Tibial nerve (tissue), 4 donors: ENCODE measurements at places on chromosomes 3 and 15.

DNA sequence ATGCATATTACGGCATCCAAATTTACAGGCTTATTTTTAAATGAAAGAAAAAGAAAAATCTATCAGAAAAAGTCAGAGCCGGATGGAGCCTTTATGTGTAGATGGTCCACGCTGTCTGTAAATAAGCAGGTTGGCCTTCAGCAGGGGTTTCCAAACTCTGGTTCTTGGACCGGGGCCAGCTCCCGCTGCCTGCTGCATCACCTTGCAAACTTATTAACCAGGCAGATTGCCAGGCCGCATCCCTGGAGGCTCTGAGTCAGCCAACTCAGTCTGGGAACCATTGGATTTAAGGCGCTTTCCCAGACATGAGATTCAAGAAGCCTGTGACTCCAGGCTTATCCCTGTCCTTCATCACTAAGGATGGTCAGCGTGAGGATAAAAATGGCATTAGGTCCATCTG, 212.4 kb downstream of the OPA1 start:
- peak; percentile 46 for DNase-seq

GRCh38 chr3:3951071-3951470, 151.8 kb downstream of the LRRN1 start:
- no peak for DNase-seq

DNA sequence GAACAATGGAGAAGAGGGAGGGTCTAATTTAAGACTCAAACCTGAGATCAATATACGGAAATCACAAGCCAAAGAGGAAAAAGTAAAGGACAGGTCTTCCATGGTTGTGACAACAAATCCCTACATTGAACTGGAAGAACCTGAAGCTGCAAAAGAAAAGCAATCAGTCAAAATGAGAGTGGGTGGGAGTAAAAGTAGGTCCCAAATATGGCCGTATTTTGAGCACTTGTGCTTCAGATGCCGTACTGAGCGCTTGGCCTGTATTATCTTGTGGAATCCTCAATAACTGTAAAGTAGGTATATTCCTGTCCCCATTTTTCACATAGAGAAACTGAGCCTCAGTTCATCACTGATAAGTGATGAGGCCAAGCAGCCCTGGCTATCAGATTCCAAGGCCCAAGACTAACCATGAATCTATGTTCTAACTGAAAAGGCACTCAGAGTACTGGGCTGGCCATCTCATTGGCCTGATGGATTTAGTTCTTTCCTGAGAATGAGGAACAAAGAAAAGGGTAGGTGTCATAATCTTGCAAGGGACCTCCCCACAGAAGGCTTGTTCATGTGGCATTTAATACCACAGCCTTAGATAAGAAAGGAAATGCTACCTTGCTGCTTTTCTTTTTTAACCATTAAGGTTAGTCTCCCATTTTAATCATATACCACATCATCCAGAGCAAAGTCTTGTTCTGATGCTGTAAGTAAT, 52.5 kb downstream of the LRRN1 start:
- no peak for DNase-seq

DNA sequence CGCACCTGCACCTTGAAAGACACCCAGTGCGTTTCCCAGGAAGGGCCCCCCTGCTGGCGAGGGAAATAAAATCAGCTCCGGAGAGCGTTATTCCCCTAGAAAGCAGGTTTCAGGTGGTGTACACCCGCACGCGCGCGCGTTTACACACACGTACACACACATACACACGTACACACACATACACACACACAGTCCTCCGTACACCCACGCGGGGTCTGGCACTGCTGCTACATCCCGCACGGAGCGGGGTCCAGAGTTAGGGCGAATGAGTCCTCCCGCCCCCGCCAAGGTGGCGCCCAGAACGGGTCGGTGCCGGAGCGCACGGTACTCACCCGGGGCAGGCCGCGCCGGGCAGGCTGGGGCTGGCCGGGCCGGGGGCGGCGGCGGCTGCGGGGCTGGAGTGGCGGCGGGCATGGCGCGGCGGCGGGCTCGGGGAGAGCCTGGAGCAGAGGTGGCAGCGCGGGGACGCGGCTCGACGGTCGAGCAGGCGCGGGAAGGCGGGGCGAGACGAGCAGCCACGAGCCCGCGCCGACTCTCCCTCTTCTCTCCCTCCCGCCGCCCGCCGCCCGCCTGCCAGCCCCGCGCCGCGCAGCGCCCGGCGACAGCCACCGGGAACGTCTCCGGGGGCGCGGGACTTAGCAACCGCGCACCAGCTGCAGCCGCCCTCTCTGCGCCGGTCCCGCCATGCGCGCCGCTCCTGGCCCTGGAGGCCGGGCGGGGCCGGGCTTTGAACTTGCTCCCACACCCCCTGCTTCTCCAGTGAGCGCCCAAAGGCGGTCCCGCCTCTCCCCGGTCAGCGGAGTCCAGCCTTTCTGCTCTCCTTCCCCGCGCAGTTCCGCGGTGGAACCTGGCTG, at the start of gene DCLK3:
Gene DCLK3, minus strand, starts transcription at position 704 of the 854 bp plus-strand sequence. Its CDS starts 290 bp downstream, at position 414.
- DNase-seq, result no peak

GRCh38 chr3:8504611-8504973, 3.0 kb downstream of the LMCD1 start:
- no peak for DNase-seq

DNA sequence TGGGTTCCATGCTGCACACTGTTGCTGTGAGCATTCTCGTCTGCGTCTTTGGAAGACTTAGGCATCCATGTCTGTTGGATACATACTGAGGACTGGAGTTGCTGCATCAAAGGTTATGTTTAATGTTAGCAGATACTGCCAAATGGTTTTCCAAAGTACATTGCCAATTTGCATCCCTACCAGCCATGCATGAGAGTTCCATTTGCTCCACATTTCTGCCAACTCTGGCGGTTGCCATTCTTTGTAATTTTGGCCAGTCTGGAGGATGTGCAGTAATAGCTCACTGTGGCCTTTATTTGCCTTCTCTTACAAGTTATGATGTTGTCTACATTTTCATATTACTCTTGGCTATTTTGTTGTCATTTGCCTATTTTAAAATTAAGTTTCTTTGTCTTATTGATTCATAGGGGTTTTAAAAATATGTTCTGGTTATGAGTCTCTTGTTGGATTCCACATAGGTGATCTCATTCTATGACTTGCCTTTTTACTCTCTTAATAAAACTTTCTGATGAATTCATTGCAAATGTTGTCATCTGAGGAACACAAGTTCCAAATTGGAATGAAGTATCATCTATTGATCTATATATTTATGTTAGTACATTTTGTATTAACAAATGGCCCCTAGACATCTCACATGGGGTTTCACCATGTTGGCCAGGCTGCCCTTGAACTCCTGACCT, 42.1 kb downstream of the FBLN2 start:
- DNase-seq, result no peak

- DNase-seq, result no peak
Observed at GRCh38 chr15:51754267-51754666, 2.9 kb downstream of the TMOD2 start.

DNA sequence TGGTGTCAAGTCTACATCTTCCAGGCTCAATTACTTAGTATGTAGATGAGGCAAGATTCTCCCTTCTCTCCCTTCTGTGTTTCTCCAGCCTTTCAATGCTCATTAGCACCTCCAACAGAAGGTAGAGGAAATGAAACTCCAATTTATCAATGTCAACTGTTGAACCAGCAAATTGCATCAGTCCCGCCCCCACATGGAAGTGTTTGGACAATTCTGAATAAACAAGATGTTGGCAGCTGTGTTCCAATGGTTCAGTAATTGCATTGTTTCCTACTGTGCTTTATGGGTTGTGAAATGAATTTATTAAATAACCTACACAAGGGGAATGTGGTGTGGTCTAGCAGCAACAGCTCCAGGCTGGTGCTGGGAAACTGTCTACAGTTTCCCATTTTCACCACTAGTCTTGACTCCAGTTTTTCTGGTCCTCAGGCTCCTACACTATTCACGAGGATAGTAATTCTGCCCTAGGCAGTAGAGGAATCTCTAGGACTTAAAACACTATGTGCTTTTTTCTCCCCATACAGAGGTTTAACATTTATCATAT, 91.9 kb downstream of the MB21D2 start:
- no peak for DNase-seq

GRCh38 chr3:119225121-119225520, 15.6 kb downstream of the B4GALT4 start:
- no peak for DNase-seq

DNA sequence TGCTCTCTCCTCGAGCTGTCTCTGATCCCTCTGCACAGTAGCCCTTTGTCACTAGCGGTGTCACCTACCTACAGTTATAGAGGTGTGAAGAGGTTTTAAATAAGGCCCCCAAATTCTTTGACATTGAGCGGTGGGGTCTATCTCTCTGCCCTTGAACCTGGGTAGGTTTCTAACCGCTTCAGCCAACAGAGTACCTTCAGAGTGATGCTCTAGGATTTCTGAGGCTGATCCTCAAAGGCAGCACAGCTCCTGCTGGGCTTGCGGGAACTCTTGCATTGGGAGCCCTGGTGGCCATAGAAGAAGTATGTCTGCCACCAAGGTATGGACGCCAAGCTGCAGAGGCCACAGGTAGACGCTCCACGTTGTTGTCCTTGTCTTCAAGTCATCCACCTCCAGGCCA, 35.7 kb downstream of the ADAMTS17 start:
- no peak for DNase-seq

- DNase-seq, result no peak
Observed at GRCh38 chr15:98217356-98217755, 256.9 kb downstream of the ARRDC4 start.

DNA sequence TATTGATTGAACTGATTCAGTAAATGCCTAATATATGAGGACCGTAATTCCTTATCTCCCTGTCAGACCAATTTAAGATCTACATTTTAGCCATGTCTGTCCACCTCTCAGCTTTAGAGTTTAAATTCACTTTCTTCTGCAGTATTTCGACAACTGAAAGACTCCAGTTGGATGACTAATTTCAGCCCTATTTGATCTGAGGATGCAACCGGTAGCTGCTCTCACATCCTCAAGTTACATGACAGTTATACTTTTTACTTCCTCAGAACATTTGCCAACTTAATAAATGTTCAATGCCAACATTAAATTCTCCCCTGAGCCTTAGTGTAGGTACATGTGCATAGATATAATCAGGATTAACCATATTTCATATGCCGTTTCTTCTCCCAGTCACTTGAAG, 2.5 kb upstream of the HHLA2 start:
- DNase-seq, result no peak

GRCh38 chr3:114899186-114899931, 247.7 kb downstream of the ZBTB20 start:
- DNase-seq, result no peak

GRCh38 chr15:27250223-27250622, 279.2 kb downstream of the GABRG3 start:
- DNase-seq, result no peak

DNA sequence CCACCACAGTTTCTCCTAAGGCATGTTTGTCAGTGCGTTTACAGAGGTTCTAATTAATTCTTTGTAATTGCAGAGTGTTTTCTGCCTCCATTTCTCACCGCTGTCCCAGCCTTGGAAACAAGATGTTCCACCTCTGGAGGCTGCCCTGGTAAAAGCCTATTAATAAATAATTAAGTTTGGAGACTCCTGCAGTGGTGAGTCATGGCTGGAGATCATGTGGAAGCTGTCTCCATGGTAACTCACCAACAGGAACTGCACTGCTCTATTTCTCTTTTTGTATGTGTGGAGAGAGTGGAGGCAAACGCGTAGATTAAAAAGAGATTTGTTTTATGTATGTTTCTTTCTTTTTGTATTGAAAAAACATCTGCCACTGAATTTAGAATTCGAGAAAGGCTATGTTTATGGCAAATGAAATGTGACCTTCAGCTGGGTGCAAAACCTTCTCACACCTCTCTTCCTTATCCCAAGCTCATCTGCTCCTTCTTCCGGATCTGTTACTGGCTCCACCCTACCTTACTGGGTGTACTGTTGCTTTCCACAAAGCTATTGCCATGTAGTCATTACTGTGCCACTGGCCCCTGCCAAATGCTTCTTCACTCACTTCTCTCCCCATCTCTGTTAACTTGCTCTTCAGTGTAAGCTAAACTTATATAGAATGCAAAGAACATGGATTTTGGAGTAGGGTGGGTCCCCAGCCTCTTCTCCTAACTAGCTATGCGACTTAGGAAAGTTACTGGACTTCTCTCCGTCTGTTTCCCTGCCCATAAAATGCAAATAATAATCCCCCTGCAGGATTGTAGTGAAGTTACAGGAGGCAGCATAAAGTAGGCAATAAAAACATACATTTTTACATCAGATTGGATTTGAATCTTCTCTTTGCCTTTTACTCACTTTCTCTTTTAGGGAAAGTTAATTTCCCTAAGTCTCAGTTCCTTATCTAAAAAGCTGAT, 778.5 kb downstream of the NTRK3 start:
- peak; percentile 17 for DNase-seq

- DNase-seq, result no peak
Observed at GRCh38 chr3:196227121-196227561, 10.8 kb downstream of the SLC51A start.

DNA sequence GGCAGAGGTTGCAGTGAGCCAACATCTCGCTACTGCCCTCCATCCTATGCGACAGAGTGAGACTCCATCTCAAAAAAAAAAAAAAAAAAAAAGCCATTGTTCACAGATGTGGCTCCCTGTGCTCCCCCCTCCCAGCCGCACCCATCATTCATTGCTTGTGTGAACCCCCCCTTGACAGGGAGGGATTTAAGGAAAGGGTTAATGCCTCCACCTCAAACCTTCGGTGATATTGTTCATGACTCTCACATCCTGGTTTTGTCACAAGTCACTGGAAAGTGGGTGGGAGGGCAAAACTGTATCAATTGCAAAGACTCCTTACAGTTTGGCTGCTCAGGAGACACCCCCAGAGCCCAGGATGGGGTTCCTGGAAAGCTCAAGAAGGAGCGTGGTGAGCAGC, 7.7 kb downstream of the SLC6A6 start:
- DNase-seq, result no peak

DNA sequence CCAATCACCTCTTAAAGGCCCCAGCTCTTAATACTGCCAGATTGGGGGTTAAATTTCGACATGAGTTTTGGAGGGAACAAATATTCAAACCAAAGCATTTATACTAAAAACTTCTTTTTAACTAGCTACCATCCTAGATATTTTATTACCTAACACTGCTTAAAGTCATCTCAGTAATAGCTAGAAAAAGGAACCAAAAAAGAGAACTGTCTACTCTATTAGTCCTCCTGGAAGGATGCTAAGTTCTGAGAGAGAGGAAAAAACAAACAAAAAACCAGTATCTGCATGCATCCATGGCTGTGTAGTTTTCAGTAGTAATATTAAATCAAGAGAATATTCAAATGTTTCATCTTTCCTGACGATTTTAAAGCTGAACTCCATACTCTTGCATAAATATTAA, 5.8 kb downstream of the CPOX start:
- no peak for DNase-seq

GRCh38 chr15:88202231-88202630, 54.3 kb downstream of the NTRK3 start:
- no peak for DNase-seq

GRCh38 chr3:11186771-11187191, 32.5 kb downstream of the HRH1 start:
- no peak for DNase-seq

DNA sequence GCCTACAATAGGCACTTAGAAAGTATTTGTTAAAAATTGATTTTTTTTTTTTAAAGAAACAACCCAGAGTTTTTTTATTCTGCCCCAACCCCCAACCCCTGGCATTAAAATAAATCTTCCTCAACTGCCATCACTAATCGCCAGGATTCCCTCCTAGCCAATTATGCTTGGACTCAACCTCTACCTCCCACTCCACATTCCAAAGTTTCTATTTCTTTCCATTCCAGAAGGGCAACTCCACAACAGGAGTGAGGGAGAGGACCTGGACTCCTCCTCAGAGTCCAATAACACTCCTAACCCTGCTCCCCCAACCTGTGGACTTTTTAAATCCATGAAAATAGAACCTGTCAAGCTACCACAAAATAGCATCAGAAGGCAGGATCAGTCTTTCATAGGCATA, 99.4 kb downstream of the ADAMTS9 start:
- no peak for DNase-seq

GRCh38 chr3:46314517-46314916, 39.4 kb upstream of the CCR2 start:
- no peak for DNase-seq
